ENCODE measurements at places on chromosomes 12 and 14. TPM values are rescaled to one million over a fixed set of nuclear protein-coding genes. Genes with fewer than 3 reads are reported as not detected.

GRCh38 chr14:33017016-33017415 lies 78.3 kb downstream of the NPAS3 start:
- no peak overlapping the region for H3K4me3 ChIP-seq
- no peaks in the 10 kb centered on the region for H3K4me1 ChIP-seq
- no peaks in the 10 kb centered on the region for H3K27me3 ChIP-seq
- H3K27ac ChIP-seq: no peak overlapping the region
- no peak for DNase-seq
- no peaks in the 10 kb centered on the region for H3K36me3 ChIP-seq

- H3K36me3 ChIP-seq: no peaks in the 10 kb centered on the region
- peak overlapping the region; percentile 95 for H3K27ac ChIP-seq
- no peak overlapping the region for H3K4me3 ChIP-seq
- no peaks in the 10 kb centered on the region for H3K27me3 ChIP-seq
- no peak for DNase-seq
- H3K4me1 ChIP-seq: peaks cover 18% of the 10 kb centered on the region
These were observed 90.5 kb downstream of the RFLNA start for GRCh38 chr12:124385219-124385969.

DNA sequence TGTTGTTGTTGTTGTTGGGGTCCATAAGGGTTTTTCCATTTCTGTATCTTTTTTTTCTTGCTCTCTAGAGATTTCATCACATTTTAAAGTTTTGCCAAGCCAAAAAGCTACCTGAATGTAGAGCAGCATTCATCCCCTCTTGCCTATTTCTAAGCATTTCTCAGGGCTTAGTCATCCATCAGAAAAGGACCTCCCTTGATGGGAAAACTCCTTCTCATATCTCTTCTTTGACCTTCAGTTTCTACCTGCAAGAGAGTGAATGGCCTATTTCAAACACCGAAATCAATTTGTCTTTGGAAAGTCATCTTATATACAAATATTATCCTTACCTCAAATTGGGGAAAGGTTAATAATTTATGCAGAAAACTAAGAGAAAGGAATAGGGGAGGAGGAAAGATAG lies 4.5 kb downstream of the MYBPC1 start:
- no peak for DNase-seq
- H3K36me3 ChIP-seq: no peaks in the 10 kb centered on the region
- H3K4me3 ChIP-seq: no peak overlapping the region
- H3K4me1 ChIP-seq: no peaks in the 10 kb centered on the region
- no peaks in the 10 kb centered on the region for H3K27me3 ChIP-seq
- no peak overlapping the region for H3K27ac ChIP-seq

- no peaks in the 10 kb centered on the region for H3K27me3 ChIP-seq
- no peak for DNase-seq
- H3K36me3 ChIP-seq: no peaks in the 10 kb centered on the region
- H3K4me3 ChIP-seq: no peak overlapping the region
These were observed 27.7 kb upstream of the LTA4H start for GRCh38 chr12:96063046-96063445.

TUBA1B gene
- total RNA-seq: 567 TPM

PPP2R3C gene
- total RNA-seq: 32.1 TPM
